ENCODE measurements at places on chromosomes 5 and 9.

- no peak for DNase-seq
Measured at GRCh38 chr9:281741-282645, 67.3 kb downstream of the DOCK8 start.

DNA sequence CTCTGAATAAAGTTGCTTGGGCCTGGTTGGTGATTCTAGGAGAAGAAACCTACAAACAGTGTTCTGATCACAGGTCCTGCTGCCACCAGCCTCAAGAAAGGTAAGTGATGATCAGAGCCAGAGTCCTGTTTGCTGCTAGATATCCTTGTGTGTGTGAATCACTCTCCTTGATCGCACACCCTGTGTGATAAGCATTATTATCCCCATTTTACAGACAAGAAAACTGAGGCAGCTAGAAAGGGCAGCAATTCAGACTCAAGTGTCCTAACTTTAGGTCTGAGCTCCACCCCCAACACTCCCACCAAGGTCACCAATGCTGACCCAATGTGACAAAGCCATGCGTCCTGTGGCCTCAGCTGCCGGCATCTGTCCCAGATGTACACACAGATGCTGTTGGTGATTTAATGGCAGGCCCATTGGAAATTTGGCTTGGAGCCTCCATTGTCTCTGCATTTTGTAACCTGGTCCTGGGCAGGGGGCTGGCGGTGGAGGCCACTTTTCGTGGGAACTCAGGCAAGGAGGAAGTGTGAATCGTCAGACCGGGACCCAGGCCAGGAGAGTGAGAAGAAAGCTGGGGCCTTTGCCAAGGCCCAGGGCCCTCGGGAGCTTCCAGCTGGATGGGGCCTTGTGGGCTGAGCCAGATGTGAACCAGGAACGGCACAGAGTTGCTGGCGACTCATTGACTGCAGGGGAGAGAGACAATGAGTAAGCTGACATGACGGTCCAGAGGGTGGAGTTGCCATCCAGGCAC is 29.8 kb upstream of the GGTA1 start:
- peak; percentile 72 for DNase-seq

DNA sequence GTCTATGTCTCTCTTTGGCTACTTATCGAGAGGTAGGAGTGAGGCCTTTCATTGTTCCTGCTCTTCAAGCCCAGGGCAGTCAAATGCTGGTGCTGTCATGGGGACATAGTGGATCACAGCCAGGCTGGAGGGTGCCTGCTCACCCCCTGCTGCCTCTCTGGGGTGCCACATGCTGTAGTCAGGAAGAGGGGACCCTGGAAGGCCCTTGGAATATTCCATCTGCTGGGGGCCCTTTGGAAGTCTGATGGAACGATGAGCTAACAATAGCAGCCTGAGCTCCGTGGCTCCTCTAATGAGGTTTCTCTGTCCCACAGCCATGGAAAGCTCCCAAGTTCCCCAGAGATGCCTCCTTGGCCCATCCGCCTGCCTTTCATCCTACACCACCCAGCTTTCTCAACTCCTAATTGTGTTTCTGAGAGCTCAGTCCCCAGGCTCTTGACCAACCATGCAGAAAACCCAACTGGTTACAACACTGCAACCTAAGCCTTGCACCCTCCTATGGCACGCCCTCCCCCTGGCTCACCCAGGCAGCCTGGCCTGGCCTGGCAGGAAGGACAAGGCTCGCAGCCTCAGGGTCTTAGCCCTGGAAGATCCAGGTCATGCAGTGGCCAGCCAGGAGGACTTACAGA is 91.7 kb downstream of the NRG2 start:
- no peak for DNase-seq

DNA sequence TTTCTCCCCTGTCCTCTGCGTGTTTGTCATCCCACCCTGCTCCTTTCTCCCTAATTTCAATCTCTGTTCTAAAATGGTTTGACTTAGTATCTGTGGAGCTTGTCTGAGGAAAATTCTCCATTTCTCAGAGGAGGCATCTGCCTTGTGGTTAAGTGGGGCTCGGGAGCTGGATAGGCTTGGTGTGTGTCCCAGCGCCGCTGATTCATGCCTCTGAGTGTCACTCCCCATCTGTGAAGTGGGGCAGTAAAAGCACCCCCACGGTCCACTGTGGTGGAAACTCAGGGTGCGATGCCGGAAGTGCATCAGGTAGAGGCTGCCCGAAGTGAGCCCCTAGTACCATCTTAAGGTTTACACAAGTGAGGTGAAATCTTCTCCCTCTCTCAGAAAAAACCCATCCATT is 37.6 kb downstream of the LRSAM1 start:
- no peak for DNase-seq

DNA sequence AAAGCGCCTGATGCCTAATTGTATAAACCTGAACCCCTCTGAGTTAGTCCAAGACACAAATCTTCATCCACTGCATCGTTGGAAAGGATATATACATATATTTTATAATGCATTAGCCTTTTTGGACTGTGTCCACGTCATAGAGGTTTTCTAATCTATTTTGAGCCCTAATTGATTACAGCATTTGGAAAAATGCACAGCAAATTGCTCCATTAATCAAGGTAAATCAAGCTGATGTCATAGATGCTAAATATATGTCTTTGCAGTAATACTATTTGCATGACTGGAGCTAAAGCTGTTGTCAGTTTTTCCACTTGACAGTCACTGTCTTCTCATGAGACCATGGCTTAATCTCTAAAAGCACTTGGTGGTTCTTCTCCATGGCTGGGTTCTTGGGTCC is 483.5 kb upstream of the TNC start:
- no peak for DNase-seq

GRCh38 chr5:100644185-100644584 is 109.0 kb downstream of the FAM174A start:
- no peak for DNase-seq

DNA sequence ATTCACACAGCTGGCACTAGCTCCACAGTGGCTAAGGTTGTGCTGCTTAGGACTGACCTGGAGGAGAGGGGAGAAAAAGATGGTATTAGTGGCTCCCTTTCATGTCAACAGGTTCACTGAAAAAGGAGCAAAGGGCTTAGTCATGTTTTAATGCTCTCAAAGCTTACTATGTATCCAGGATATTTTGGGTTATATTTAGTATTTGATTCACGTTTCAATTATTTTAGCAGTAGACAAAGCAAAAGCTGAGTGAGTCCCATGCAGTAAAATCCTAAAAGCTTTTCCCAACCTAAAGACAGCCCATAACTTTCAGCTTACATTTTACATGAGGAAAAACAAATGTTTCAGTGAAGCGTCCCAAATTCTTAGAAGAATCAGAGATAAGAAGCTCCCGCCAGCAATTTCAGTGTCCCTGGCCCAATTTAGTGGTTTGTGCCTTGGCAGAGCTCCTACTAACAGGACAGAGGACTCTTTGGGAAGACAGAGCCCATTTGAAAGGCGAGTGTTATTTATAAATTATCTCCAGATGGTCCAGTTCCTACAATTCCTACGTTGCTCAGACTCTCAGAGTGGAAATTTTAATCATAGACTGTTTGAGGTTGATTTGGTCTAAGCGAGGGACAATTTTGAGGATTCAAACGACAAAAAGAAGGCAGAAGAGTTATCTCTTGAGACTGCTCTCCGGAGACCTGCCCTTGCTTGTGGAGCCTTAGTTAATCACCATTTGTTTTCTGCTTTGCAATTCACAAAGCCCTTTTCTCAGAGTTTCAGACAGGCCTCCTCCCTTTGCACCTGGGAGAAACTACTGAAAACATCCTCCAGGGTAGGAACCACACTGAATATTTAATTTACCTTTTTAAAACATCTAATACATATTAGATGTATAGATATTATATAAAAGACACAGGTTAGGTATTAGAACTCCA is 225.0 kb upstream of the ANKRD55 start:
- DNase-seq: no peak

DNA sequence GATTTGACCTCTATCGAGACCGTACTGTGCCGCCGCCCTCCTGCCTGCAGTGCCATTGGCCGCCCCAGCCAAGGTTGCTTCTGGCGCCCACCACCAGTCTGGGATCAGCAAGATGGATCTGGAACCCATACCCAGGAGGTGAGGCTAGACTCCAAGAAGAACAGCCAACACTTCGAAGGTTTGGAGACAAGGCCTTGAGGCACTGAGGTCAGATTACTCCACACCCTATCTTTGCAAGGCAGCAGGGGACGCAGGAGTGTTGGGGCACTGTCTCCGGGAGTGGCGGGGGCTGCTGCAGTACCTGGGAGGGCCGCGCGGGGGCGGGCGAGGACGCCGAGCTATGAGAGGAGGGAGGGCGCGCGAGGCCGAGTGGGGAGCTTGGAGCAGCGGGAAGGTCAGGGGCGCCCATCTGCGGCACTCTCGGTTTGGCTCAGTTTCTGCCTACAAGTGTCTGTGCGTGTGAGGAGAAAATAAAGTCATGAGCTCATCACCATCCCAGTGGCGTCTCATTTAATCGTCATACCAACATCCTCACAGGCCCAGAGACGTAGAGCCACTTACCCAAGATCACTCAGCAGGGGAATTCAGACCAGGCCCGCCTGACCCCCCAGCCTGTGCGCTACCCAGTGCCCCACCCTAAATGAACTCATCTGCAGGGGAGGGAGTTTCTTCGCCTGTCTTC is 20.5 kb upstream of the PSD2 start:
- no peak for DNase-seq
